ENCODE measurements at places on chromosomes 1 and 21.

DNA sequence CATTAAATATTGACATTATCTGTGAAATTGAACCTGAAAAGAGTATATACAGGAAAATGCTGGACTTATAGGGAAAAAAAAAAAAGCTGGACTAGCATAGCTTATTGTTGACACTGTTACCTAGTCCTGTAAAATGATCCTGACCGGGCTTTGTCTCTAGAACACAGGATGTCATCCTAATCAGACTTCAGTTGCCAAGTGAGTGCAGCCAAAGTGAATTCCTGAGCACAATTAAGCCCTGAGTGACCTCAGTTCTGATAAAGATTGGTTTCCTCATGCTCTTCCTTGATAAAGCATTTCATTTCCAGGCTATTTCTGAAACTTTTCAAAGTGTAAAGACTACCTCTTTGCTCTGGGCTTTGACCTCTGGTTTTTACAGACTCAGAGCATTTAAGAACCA lies 19.8 kb downstream of the SELP start:
- DNase-seq, result no peak

GRCh38 chr1:50181027-50181663 lies 72.4 kb downstream of the ELAVL4 start:
- DNase-seq, result no peak

GRCh38 chr1:70364439-70364838 lies 9.9 kb upstream of the ANKRD13C start:
- no peak for DNase-seq

DNA sequence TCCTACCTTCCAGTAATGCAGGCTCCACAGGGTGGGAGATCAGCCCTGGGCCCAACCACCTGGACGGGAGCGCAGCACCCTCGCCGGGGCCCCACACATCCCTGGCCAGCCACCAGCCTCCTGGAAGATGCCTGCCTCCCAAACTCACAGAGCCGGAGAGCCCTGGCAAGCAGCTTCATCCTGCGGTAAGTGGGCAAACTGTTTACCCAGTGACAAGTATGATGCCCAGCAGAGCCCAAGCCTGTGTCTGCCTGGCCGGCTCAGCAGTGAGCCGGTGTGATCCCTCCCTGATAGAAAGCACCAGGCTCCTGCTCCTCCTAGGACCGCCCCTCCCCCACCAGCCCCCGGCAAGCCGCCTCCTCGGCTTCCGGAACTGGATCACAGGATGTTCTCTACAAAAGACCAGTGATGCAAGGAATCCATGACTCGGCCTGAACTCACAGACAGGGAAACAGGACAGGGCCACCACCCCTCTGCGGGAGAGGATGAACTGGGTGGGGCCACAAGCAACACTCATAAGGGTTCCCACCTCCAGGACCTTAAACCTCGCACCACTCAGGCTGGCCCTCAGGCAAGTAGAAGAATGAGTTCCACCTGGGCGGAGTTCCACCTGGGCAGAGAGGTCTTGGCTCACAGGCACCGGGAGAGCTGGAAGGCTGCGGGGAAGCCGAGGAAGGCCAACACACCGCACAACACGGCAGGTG lies 7.9 kb downstream of the ACOT7 start:
- no peak for DNase-seq

DNA sequence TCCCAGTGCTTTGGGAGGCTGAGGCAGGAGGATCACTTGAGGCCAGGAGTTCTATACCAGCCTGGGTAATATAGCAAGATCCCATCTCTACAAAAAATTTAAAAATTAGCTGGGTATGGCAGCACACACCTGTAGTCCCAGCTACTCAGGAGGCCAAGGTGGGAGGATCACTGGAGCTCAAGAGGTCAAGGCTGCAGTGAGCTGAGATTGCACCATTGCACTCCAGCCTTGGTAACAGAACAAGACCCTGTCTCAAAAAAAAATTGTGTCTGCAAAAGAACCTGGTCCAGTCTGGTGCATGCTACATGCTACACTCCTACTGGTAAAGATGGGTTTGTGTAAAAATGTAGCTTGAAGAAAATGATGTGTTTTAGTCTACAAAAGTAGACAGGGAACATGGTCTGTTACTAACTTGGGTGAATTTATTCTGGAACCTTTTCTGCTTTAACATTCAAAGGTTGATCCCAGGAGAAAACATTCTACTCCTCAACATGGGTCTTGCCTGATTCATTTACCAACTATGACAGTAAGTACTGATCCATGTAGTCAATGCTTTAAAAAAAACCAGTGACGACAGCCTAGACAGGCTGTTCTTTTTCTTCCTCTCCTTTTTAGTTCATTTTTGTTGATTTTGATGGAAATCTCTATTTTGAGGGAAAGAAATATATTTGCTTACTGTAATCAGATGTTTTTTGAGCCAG lies 32.7 kb upstream of the ENAH start:
- no peak for DNase-seq

DNA sequence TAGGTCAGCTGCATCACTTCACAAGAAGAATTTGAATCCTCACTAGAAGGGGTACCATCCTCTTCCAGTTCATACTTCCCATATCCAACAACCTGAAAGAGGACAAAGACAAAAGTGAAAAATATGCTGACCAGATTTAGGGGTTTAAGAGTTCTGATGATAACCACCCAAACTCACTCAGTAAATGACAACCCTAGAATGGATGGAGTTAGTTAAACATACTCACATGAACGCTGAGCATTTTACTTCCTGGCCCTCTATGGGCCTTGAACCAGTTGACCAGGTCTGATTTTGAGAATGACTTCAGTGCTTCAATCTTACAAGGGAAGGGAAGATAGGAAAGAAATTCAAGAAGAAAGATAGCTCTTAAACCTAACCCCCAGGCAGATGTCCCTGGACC lies 89.2 kb downstream of the NRDC start:
- DNase-seq, result no peak

DNA sequence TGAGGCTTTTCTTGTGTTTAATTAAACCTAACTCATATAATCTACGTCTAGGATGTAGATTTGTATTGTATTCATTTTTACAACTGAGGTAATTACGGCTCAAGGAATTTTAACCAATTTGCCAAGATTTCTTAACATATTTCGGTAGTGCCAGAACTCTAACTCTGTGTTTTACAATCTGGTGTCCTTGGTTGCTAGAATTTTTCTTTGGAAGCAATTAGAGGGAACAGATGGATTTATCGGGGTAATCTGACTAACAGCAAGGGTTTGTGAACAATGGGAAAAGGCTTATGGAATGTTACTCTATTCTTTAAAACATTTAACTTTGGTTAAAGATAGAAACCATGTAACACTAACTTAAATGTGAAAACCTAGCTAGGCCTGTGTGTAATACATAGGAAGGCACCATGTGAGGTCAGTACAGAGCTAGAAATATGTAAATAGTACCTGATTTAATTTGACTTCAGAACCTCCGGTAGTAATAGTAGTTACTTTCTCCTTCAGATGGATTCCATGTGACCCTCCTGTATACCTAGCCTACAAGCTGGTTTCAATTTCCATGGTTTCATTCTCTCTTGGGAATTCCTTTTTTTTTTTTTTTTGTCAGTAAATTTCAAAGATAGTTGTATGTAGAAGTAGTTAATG lies 1.2 kb downstream of the MTF2 start:
- DNase-seq, result no peak

DNA sequence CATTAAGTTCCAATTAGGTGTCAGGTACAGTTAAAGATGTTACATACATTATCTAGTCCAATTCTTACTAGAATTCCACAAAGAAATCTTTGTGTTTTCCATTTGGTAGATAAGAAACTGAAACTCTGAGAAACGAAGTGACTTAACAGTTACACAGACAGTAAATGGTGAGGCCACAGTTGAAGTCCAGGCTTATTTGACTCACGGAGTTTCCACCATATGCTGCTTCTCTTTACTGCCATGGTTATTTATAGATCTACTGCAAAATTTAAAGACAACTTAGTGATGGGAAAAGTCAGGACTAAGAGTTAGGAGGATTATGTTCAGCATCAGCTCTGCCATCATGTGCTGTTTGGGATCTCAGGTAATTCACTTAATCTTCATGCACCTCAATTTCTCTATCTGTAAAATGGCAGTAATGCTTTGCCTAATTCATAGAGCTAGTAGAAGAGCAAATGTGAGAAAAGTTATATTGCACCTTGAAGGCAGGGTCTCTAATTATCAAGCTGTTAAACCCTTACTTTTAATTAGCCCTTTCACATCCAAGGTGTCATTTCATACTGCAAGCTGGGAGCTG lies 26.2 kb upstream of the SAMSN1 start:
- no peak for DNase-seq

GRCh38 chr1:230142608-230143210 lies 75.7 kb downstream of the GALNT2 start:
- no peak for DNase-seq

- no peak for DNase-seq
Measured at GRCh38 chr1:75589637-75590036, 21.3 kb downstream of the SLC44A5 start.

GRCh38 chr1:167499106-167499505 lies 19.2 kb downstream of the CD247 start:
- no peak for DNase-seq

- DNase-seq, result no peak
Measured at GRCh38 chr1:3036447-3037280, 15.4 kb downstream of the ACTRT2 start.

GRCh38 chr1:244788493-244789275 lies 46.8 kb upstream of the COX20 start:
- DNase-seq, result no peak

DNA sequence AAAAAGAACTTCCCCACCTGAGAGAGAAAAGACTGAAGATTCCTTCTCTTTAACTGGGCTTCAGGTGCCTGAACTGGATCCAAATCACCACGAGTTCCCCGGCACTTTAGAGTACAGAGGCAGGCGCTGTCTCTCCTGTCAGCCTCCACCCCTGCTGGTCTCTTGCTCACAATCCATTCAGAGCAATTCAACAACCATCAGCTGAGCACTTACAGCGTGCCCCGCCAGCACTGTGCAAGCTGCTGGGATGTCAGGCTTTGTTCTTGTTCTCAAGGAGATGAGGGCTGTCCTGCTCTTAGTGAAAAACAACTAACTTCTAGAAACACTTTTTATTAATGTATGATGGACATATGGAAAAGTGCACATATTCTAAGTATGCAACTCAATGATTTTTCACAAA lies 68.7 kb upstream of the VAMP3 start:
- DNase-seq, result no peak

Data from NCI-H774 (cell line).